ENCODE measurements at places on chromosomes 11 and 22.

- no peak for DNase-seq
Measured at GRCh38 chr11:116219171-116219635, 553.6 kb downstream of the BUD13 start.

- DNase-seq: no peak
Measured at GRCh38 chr11:16818284-16818683, 79.8 kb downstream of the C11orf58 start.

DNA sequence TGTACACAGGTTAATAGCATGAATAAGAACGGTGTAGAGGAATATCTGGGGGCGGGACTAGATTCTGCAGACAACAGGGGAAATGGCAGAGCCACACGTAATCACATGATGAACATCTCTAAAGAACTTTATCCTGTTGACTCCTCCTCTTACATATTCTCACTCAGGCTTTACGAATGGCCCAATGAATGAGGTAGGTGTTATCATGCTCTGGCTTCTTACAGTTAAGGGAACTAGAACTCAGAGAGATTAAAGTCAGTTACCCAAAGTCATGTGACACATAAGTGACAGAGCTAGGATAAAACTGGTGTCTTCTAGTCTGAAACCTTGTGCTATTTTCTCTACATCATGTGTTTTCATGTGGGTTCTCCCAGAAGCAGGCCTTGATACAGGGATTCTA, 49.0 kb upstream of the BMAL1 start:
- DNase-seq: no peak

- DNase-seq: no peak
Measured at GRCh38 chr11:99865951-99866350, 821.1 kb upstream of the ARHGAP42 start.

- no peak for DNase-seq
Measured at GRCh38 chr11:32526760-32527159, 56.9 kb upstream of the EIF3M start.

- no peak for DNase-seq
Measured at GRCh38 chr22:44537015-44537414, 39.0 kb upstream of the RTL6 start.

- no peak for DNase-seq
Measured at GRCh38 chr22:24089951-24090350, 78.8 kb downstream of the CABIN1 start.

GRCh38 chr22:32823024-32823730, 21.7 kb downstream of the TIMP3 start:
- DNase-seq: no peak

DNA sequence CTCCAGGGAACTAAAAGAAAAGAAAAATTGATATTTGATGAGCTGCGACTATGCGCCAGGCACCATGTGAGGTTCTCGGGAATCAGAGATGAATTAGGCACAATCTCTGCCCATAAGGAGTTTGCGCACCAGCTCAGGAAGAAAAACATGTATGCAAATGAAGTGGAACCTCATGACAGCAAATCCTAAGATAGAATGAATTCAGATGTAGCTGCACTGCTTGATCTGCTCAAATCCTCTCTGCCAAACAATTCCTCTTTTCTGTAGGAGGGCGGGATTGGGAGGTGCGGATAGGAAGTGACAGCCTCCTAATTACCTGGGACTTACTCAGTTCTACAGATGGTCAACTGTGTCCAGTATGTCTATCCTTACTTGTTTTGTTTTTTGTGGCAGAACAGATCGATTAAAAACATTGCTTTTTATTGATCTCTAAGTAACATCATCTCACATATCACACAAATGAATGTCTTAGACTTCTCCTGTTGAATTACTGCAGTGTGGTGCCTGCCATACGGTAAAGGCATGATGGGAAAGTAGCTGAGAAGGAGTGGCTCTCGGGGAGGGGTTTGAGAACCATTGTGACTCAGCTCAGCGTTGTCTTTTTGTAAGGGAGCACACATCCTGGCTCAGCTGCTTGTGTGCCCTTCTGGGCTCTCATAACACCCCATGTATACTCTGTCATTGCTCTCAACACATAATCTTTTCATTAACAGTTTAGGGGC, 13.9 kb downstream of the CRTAM start:
- DNase-seq: no peak

DNA sequence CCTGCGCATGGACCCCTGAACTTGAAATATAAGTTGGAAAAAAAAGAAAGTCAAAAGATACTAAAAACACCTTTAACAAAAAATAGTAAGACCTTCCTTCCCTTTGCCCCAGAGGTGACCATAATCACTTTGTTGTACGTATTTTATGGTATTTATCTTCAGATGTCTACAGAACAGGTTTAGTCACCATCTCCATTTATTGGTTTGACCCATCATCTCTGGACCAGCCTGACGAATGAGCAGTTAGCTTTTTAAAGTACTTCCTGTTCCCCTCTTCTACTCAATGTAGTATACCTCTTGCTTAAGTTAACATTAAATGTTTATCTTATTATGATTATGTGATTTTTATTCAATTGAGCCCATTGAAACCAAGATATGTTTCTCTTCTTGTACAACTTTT, 64.7 kb upstream of the CREB3L1 start:
- DNase-seq: no peak

DNA sequence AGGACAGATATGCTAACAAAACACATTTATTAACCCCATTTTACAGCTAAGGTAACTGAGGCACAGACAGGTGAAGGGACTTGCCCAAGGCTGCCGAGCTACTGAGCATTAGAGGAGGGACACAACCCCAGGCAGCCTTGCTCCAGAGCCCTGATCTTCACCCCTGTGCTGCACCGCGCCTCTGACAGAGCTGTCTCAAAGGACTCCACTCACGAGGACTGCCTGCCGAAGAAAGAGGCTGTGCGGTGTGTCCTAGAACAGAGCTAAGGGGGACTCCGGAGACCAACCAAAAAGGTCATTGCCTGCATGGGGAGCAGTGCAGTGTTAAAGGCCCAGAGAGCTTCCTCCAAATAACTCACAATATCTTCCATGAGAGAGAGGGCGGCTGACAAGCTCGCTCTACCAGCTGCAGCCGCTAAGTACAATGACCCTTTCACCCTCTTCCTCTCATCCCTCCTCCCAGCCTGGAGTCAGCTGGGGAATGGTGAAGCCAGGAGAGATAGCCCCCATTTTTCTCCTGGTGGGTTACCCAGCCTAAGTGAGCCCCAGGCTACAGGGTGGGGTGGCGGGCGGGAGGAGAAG, 119.2 kb downstream of the DSCAML1 start:
- DNase-seq: no peak

GRCh38 chr11:13324141-13324540, 46.6 kb downstream of the BMAL1 start:
- no peak for DNase-seq

DNA sequence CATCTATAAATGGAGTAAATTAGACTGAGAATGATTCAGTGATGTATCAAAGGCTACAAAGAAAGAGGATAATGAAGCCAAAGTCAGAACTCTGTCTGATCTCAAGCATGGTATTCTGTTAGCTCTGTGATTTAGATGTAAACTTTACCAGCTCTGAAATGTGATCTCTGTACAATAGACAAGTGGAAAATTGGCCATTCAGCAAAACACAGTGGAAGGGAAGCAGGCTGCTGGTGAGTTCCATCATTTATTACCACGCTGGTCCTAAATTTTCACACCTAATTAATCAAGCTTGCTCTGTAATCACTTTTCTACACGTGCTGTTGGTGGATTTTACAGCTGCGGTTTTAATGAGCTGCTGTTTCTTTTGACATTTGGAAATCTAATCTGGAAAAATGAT, 145.1 kb upstream of the OPCML start:
- DNase-seq: no peak

- no peak for DNase-seq
Measured at GRCh38 chr11:83220260-83220659, 26.7 kb downstream of the ANKRD42 start.

- DNase-seq: no peak
Measured at GRCh38 chr11:122141725-122142124, 25.7 kb upstream of the BLID start.

- DNase-seq: no peak
Measured at GRCh38 chr22:25362883-25363240, 143.4 kb downstream of the CRYBB2 start.

- no peak for DNase-seq
Measured at GRCh38 chr11:108527382-108527781, 29.2 kb upstream of the POGLUT3 start.

DNA sequence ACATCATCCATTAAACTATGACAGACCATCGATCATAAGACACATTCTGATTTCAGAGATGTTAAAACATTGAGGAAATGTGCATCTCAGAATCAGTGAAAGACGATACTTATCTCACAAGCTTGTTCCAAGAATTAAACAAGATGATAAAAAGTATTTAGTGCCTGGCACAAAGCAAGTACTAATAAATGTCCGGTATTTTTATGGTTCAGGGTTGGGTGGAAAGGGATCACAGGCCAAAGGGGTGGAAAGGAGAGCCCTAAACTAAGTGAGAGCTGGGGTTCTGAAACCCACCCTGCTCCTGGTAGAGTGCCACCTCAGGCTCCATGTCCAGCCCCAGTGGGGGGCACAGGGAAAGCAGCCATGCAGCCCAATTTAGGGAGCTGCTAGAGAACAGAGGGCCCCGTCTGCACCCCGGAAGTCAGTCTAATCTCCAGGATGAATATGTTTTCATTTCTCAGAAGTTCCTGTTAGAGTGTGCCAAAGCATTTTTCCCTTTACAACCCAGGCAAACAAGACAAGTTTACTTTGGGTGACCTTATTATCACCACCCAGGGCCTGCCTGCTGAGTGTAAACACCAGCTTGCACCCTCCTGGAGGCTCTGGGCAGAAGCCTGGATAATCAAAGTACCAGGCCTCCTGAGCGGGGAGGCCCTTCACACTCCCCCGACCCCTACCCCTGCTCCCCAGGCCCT, 3.8 kb upstream of the CREB3L1 start:
- no peak for DNase-seq

GRCh38 chr11:70116386-70117065, 38.4 kb downstream of the ANO1 start:
- no peak for DNase-seq

DNA sequence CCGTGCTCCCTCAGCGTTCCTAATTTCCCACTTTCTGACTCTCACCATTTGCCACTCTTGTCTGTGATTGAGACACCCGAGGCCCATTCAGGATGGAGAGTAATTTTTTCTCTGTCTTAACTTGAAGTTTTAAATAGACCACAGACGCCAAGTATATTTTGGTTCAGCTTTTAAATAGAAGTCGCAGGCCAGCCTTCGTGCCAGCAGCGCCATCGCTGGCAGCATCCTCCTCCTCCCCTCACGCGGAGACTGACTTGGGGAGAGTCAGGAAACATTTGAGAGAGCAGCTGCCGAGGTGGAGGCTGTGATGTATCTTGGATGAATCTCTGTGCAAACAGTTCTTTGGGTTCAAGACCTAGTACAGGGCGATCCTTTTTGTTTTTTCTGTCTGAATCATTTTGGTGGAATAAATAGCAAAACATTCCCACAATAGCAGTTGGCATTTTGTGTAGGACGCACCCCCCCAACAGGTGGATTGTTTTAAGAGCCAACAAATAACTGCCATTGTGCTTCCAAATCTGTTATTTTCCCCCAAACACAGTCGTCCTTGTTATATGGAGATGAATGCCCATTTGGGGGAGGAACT, 889 bp upstream of the DMC1 start:
- DNase-seq: no peak

- DNase-seq: no peak
Measured at GRCh38 chr11:128563942-128564641, 23.3 kb downstream of the ETS1 start.

DNA sequence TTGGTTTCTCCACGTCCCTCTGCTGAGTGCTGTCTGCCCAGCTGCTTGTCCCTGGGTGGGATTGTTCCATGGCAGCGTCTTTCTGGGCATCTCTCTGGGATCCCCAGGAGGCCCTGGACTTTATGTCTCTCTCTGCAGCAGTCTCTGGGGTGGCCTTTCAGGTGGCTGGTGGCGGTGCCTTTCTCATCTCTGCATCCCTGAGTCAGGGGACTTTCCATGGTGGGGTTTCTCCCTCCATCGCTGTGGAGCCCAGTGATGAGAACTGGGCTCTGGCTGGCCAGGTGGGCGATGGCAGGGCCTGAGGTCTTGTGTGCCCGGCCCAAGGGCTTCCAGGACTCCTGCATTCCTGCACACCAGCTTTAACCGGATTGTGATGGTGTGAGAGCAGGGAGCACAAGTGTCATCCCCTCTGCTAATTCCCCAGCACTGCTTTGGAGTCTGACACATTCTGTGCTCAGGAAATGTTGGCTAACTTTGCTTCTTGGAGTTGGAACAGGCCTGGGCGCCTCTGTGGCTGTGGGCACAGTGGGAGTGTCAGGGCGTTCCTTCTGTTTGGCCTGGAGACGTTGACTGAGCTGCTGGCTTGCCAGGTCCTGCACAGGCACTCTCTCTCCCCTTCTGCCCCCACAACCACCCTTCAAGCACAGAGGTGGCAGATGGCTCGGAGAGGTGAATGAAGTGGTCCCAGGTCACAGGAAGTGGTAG, 27.9 kb downstream of the FAM83F start:
- peak; percentile 41 for DNase-seq

GRCh38 chr11:106421676-106422292, 344.3 kb downstream of the AASDHPPT start:
- no peak for DNase-seq

- DNase-seq: no peak
Measured at GRCh38 chr22:43485502-43486089, 73.8 kb downstream of the MPPED1 start.

DNA sequence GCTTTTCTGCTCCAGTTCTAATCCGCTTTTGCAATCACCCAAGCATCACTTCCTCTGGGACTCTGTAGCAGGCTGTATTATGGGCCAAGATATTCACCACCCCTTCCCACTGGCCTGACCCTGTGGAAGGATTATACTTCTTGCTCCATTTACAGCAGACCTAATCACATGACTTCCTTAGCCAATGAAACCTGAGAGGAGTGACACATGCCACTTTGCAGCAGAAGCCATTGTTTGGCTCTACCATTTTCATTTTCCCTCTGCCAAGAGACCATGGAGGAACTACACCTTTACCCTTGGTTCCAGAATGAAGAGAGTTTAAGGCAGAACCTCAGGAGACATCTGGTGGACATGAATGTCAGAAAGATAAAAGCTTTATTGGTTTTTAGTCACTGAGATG, 134.9 kb upstream of the HSD17B12 start:
- no peak for DNase-seq

GRCh38 chr22:17411213-17411612, 42.0 kb downstream of the CECR2 start:
- DNase-seq: peak; percentile 36

DNA sequence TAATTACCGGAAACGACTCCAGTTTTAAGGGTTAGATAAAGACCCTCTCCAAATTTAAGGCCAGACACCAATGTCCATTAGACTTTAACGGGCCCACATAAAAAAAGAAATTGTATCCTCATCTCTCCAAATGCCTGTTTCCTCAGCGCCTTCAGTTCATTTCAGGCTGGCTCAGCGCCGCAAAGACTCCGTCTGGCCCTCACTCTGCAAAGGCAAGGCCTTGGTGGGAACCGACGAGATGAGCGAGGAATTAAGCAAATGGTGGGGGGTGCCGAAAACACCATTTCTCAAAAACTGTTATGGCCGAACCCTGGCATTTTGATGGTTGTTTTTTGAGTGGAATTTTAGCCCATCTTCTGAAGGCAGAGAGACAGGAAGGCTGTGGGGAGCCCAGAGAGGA, 15.7 kb downstream of the MN1 start:
- DNase-seq: no peak

GRCh38 chr11:99601179-99601578, 580.4 kb downstream of the CNTN5 start:
- no peak for DNase-seq
